ENCODE measurements at places on chromosomes 12 and 14.
A peak's percentile ranks its signal among the peaks of the same experiment; 100 is the strongest.

DNA sequence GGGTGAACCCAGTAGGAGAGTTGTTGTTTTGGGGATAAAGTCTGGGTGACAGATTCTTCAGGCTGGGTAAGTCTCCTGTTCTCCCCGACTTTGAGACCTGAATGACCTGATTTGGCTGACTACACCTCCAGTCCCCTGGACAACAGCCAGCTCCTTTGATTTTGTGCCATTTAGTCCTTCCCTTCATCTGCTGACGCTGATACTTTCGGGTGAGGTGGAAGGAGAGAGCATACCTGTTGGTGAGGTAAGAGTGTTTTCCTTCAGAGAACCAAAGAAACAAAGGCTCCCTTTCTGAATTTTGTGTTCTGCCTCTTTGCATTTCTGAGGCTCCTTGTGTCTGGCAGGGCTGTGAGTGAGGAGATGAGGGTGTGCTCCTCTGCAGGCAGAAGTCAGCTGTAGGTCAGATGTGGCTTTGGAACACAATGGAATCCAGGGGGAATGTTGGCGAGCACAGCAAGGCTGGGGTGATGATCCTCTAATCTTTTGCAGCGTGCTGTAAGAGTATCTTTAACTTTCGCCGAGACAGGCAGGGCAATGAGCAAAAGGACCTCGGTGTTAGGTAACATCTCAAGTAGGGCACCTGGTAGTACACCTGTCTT lies 12.1 kb downstream of the ETV6 start:
- no peak for DNase-seq

DNA sequence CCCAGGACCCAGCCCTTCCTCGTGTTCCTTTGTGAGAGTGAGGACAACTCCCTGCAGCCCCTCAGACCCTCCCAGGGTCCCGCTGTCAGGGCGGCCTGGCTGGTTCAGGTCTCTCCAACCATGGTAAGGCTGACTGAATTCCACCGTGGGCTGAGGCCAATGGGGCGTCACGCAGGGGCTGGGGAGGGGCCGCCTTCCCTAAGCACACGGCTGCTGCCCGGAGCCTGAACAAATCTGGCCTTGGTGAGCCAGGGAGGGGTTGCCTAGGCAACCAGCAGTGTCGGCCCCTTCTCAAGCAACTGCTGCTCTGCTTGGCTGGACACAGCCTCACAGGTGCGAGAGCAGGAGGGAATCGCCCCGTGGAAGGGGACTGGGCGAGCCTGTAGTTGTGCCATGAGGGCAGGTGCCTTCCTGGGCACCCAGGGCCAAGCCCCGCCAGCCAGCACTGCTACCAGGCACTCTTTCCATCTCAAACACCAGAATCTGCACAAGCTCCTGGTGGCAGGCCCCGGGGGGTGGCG lies 37.0 kb upstream of the GALNT9 start:
- peak; percentile 75 for DNase-seq

DNA sequence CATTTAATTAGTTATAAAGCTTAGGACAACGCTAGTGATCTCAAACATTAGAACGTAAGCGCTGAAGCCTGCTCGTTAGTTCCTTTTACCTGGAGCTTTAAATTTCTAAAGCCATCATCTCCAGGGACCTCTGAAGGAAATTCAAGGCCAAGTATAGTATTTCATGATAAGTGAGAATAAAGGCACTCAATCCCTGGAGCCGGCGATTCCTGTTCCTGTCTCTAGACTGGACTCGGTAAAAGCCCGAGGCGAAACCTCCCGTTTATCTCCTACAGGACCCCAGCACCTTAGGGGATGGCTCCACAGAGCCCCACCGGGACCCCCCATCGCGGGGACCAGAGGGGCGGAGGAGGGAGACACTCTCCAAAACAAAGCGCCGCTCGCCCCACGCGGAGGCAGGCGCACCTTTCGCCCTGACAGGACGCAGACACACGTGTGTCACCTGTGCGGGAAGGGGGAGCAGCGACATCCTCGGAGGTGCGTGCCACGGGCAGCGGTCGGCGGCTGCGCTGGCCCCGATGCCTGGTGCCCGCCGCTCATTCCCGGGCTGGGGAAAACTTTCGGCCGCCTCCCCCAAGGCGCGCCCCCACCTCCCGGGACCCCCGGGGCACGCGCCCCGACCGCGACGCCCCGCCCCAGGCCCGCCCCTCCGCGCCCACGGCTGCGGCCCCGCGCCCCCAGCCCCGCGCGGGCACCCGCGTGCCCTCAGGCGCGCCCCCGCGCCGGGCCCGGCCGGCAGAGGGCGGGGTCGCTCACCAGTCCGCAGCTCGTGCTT lies 678 bp downstream of the RPS6KA5 start:
- DNase-seq, result peak; percentile 78

DNA sequence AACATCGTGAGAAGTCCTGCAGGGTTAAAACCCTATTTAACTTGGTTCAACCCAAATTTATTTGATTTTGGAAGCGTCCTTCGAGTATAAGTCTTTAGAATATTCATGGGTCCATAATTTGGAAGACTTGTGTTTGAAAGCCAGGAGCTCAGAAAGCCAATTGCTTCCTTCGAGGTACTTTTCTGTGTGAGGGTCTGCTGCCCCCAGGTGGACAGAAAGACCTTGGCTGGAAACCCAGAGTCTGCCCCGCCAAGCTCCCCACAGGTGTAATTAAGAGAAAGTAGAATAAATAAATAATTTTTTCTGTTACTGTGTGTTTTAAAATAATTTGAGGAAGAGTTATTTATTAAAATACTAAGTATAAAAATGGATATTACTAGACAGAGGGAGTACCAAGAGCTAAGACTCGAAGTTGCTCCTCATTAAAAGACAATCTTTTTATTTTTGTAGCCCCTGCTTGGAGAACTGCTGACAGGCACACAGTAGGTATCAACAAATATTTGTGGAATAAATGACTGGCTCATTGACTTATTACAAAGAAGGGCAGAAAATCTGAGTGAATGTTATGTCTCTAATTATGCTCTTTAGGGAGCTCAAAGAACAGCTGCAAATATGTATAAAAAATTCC lies 105.8 kb downstream of the PAH start:
- DNase-seq, result peak; percentile 41

DNA sequence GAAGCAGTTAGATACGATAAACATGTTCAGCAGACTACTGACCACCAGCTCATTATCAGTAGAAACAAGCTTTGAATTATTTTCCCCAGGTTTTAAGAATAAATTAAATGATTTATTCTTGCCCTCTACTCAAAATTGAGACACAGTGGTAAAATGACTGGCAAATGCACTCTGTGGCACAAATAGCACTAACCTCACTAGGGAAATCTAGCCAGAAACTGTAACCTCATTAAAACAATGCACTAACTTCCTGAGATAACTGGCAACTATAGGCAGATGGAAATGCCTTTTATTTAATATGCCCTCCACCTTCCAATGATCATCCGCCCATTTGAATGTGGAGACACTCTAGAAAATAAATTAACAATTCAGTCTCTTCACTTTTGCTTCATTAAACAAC lies 33.2 kb downstream of the CPNE8 start:
- DNase-seq, result no peak

DNA sequence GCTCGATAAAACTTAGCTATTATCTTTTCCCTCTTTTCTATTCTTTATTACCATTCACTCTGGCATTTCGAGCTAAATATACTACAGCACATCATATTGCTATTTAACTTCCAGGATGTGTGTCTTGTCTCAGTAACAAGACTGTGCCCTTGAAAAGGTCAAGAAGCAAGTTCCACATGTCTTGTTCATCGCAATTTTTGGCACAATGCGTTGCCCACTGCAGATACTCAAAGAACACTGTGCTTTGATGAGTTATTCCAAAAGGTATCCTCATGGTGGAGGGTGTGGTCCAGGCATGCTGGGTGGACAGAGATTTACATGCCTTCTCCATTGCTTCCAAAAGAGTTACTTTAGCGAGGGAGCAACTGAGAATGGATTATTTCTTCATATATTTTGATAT lies 6.6 kb downstream of the E2F7 start:
- DNase-seq, result no peak

DNA sequence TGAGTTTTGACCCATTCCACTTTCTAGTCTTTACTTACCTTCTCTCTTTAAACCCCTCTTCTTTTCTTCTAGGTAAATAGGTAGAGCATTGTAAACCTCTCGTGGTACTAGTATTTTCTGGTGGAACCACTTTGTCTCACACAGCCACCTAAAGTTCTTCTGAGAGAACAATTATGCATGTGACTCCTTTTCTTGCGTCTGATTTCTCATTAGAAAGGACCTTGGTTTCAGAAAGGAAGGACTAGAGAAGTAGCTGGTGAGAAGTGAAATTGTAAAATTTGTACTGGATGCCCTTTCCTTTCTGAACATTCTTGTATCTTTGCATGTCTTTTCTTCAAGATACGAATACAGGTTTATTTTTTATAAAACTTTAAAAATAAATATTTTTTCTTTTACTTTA lies 99.0 kb downstream of the NUBPL start:
- DNase-seq, result no peak

- no peak for DNase-seq
Observed at GRCh38 chr12:113548467-113548866, 76.8 kb upstream of the LHX5 start.

- DNase-seq, result no peak
Observed at GRCh38 chr12:29731591-29731990, 52.2 kb downstream of the TMTC1 start.

DNA sequence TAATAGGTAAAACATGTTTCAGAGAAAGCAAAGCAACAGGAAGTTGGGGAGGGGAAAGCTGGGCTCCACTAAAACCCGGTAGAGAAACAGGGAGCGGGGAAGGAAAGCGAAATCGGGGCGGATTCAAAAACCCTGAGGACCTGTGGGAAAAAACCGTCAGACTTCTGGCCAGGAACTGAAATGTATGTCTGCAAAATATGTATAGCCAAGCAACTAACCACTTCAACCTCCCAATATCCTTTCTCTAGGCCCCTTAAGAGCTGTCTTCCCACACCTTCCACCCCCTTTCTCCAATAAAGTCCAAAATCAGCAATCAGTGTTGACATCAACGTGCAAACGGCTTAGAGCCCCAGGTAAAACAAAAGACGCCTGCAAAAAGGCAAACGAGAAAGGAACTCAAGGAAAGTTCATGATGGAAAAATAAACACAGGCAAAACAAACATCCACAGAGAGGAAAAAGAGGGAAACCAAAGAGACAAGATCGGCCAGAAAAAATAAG lies 32.8 kb downstream of the SIX1 start:
- no peak for DNase-seq

DNA sequence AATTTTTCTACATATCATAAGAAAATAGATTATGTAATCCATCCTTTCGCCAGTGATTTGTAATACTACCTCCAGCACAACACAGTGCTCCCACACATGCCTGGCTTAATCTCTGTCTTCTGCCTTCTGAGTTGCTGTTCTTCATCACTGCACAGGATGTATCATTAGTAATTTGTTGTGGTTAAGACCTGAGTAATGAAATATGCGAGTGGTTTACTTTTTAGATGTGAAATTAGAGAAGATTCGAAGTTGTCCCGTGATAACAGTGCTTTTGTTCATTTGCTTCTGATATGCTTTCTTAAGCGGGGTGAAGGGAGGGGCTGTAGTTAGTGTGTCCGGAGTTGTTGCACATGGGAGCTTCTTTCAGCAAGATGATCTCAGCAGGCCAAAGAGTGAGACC lies 18.1 kb downstream of the KRT85 start:
- DNase-seq, result no peak

- DNase-seq, result peak; percentile 55
Observed at GRCh38 chr12:114444422-114445279, 38.7 kb upstream of the TBX5 start.

- no peak for DNase-seq
Observed at GRCh38 chr12:52183544-52183910, 8.3 kb downstream of the KRT80 start.

- no peak for DNase-seq
Observed at GRCh38 chr14:75442642-75443041, 14.8 kb downstream of the JDP2 start.
